ENCODE measurements at places on chromosomes 12 and 14.

DNA sequence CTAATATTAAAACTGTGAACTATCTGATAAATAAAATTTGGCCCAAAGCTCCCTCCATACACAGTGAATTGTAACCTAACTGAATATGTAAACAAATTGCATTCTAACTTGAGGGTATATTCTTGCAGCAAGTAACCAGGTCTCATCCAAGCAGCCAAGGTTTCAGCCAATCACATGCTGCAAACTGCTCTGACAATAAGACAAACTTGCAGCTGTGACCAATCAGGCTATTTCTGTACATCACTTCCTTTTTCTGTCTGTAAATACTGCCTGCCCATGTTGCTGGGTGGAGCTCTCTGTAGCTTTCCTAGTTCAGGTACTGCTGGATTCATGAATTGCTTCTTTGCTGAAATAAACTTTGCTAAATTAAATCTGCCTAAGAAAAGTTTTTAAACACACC lies 499.0 kb downstream of the GALC start:
- DNase-seq: no peak

- peak; percentile 10 for DNase-seq
These were observed 135.3 kb downstream of the AEBP2 start for GRCh38 chr12:19574601-19575000.

- DNase-seq: no peak
These were observed 507.6 kb downstream of the PCNX1 start for GRCh38 chr14:71414631-71415403.

DNA sequence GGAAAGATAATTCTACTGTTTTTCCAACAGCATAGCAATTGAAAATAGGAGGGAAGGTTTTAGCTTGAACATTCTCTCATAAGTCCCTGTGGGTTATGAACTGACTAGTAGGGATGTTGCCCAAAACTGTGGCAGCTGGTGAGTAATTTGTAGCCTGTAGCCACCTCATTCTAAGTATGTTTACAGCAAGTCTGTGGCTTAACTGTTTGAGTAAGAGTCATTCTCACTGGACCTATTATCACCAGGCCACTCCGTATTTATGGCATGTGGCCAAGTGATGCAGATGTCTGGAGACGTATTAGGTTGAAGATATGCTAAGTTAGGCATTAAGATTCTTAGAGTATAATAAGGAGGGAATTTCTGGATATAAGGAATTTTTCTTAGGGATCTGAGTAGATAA lies 458.3 kb downstream of the ETNK1 start:
- no peak for DNase-seq

GRCh38 chr12:70317781-70318180 lies 48.3 kb upstream of the KCNMB4 start:
- DNase-seq: no peak

GRCh38 chr12:128820723-128821432 lies 2.9 kb downstream of the SLC15A4 start:
- DNase-seq: no peak

GRCh38 chr14:53956427-53957201 lies at the start of gene BMP4:
BMP4 (minus strand) TSS chr14:53956825; CDS start chr14:53952222, 4,603 bp downstream.
- no peak for DNase-seq

DNA sequence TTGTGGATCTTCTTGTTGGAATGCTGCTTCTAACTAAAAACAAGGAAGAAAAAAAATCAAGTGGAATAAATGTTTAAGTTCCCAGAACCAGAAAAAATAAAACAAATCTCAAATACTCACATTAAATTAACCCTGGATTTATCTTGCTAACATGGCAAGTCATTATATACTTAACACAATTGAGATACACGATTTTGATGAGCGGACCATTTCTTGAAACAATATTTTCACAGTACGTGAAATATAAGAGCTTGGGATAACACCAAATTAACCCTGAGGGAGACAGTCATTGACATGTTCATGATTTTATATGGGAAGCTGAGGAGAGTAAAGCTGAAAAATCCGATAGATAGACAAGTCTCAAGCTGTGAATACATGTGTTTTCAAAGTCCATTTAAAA lies 128.6 kb downstream of the PTCSC3 start:
- no peak for DNase-seq

- DNase-seq: no peak
These were observed 71.9 kb upstream of the GNPNAT1 start for GRCh38 chr14:52863334-52863700.

DNA sequence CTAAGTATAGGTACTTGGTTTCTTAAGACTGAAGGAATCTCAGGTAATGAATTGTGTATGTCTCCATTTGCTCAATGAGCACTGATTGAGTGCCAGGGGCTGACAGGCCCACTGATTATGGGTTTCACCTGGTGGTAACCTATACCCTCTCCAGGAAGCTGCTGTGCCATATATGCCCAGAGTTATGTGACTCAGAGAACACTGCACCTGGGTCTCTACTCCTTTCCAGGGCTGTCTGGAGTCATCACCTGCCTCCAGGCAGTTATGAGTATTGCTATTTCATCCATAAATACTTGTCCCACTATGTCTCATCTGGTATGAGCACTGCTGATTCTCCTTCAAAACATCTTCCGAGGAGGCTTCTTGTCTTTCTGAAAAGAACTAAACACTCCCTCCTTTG lies 692.9 kb downstream of the BCL11B start:
- no peak for DNase-seq

GRCh38 chr14:100659345-100660001 lies 67.2 kb upstream of the DLK1 start:
- DNase-seq: no peak

- peak; percentile 33 for DNase-seq
These were observed 120.4 kb upstream of the LRIG3 start for GRCh38 chr12:59040656-59041055.

DNA sequence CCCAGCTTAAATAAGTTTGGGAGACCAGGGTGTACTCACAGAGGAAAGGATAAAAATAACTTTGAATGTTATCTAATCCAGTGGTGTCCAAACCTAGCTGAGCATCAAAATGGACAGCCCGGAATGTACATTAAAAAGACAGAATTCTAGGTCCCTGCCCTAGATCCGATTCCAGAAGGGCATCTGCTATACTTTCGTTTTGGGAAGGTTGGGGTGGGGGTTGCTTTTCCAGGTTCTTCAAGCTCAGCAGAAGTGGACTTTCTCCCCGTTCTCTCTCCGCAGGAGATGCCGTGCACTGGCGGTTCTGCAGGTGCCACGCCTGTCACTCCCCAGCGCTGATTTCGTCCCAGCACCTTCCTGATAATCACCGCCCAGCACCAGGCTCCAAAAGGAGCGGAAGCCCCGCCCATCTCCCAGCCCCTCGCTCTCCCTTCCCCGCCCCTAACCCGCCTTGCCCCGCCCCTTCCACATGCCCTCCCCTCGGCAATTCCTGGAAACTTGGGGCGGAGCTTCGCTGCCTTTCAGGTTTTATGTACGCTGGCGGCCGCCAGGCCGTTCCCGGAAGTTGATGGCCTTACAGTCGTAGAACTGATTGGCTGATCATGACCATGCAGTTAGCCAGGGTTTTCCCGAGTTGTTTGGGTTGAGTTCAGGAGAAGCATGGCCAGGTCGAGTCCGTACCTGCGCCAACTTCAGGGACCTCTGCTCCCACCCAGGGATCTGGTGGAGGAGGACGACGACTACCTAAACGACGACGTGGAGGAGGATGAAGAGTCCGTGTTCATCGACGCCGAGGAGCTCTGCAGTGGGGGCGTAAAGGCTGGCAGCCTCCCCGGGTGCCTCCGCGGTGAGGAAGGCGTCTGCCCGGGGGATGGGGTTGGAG lies at the start of gene HELB:
Gene HELB, plus strand, starts transcription at position 550 of the 883 bp plus-strand sequence. Its CDS starts 111 bp downstream, at position 661.
- peak; percentile 90 for DNase-seq

DNA sequence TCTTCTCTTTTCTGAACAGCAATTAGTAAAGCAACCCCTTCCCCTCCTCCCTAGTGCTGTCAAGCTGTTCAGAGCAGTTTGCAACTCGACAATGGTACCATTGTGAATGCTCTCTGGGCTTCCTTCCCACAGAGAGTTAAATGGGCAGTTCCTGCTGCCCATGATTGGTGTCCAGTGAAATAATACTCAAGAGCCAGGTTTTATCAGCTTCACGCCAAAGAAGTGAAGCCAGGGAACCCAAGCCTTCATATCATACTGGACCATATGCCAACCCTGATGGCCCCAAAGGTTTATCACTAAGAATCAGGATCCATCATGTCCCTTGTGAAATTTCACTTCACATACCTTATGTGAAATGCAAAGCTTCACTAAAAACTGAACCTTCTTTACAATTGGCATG lies 24.7 kb downstream of the INSM2 start:
- no peak for DNase-seq

- no peak for DNase-seq
These were observed 17.0 kb downstream of the UBE3B start for GRCh38 chr12:109494348-109494881.

DNA sequence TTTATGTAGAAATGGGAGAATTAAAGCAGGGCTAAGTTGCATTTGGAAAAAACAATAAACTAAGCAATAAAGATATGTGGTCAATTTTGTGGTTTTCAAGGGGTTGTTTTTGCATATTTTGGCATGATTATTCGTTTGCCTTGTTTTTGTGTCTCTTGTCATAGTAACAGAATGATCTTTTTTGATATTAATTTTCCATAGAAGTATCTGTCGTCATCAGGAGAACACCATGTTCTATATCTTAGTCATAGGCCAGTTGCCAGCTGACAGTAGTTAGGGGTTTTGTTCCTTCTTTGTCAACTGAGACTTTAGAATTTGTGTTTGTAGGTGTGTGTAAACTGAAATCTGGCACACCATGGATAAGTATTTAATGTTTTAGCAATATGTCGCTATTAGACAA lies 1354.8 kb downstream of the LRFN5 start:
- no peak for DNase-seq

DNA sequence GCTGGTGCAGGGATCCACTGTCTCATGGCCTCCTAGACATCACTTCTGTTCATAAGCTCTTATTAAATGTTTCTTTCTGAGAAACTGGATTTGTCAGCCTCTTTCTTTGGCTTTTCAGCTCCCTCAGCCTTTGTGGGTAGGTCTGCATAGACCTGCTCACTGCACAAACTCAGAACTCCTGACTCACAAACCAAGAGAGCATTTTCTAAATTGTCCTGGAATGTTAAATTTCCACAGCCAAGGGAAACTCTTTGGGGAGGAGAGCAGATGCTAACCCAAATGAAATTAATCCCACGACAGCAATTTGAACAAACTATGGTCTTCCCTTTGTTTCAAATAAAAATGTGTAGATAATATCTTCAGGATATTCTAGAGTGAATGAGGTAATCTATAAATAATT lies 19.5 kb upstream of the CERS5 start:
- no peak for DNase-seq

GRCh38 chr14:105294142-105294597 lies 6.6 kb downstream of the BRF1 start:
- no peak for DNase-seq

DNA sequence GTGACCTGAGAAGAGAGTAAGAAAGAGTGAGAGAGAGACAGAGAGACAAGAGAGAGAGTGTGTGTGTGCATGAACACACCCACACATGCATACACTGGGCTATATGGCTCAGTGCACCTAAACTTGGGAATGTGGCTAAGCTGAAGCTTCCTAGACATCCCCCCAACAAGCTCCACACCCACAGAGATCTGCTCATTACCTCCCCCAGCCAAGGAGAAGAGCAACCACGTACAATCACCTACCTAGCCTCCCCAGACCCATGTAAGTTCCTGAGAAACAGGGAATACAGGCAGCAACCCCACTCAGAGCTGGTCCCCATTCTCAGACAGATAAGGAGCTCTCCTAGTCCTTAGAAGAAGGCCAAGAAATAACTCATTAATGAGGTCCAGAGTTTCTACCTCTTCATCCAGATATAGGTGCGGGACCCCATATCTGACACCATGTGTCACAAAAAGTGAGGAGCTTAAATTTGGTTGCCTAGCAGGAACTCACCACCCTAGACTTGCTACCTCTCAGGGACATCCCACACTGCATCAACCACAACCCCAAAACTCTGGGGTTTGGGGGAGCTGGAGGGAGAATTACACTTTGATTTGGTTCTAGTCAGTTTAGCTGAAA lies 9.9 kb downstream of the AJUBA start:
- DNase-seq: no peak
